ENCODE measurements at places on chromosomes 13 and 19.

DNA sequence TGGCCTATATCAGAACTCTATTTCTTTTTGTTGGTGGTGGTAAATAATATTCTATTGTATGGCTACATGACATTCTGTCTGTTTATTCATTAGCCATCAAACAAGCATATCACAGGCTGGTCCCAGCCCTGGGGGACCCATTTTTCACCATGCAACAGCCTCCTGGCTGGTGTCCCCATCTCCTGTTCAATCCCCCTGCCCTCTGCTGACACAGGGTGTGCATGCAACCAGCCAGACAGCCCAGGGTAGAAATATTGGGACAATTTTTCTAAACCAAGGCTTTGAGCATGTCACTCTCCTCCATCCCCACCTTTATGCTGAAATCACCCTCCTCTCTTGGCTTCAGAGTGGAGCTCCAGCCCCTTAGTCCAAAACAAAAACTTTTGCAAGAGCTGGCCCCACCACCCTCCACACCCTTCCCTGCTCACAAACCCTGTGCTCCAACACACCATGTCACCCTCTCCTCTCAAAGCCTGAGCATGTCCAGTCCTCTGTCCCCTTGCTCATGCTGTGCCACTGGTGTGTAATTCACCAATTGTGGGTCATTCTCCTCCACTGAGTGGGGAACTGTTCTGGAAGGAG is 153.0 kb upstream of the UQCRFS1 start:
- peak; percentile 1 for DNase-seq

GRCh38 chr19:13262450-13262849 is 112.2 kb downstream of the IER2 start:
- peak; percentile 52 for DNase-seq

DNA sequence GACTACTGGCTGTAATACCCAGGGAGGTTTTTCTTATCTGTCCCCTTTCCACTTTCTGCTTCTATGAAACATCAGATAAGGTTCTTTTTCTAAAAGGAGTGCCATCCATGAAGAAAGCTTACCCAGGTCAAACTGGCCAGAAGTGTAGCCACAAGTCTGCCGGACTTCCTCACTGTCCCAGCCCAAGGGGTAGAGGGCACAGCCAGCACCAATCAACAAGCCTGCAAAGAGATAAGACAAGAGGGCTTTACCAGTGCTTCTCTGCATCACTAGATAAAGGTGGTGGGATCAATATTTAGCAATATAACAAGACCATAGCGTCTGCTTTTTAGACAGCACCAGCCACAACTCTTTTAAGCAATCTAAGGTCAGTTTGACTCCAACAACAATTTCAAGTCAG is 224.7 kb downstream of the LHFPL6 start:
- DNase-seq: no peak

DNA sequence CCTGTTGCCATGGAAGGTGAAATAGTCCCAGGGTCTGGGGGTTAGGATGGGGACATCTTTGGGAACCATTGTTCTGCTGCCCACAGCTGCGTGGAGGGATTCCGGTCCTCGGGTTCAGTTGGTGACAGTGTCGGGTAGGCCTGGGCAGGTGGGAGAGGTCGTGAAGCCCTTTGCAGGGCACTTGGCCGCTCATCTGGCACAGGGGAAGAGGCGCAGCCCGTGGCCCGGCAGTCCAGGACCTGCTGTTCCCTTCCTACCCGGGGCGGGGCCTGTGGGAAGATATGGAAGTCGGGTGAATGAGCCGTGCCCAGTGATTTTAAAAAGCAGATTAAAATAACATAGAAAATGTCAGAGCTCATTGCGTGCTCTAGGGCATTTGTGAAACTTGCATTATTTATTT is 44.8 kb downstream of the KDM4B start:
- no peak for DNase-seq

- no peak for DNase-seq
These were observed at the start of gene IFNL1 for GRCh38 chr19:39296055-39296645. IFNL1 (plus strand) TSS chr19:39296407; CDS start chr19:39296422, 15 bp downstream.

- no peak for DNase-seq
These were observed 43.9 kb downstream of the ZNF331 start for GRCh38 chr19:53581871-53582279.

- no peak for DNase-seq
These were observed 60.8 kb downstream of the ALOX5AP start for GRCh38 chr13:30796132-30796572.

DNA sequence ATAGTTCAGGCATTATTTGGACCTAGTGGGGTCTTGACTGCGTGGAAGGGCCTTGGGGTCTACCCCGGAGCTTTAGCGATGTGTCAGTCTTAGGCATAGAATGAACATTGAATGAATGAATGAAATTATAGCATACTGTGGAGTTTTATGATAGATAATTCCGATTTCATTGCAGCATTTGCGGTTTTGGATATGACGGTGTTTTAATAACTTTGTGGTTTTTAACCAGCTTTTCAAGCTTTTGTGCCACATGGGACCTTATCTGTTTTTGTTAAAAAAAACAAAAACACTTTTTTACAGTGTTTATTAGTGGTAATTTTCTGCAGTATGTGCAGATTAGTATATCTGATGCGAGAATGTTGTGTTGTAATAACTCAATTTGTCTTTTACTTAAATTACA is 696 bp downstream of the NUP58 start:
- DNase-seq: no peak

- no peak for DNase-seq
These were observed 5.2 kb upstream of the STK24 start for GRCh38 chr13:98581971-98582702.

- DNase-seq: no peak
These were observed 16.5 kb downstream of the LSM4 start for GRCh38 chr19:18306209-18306887.

DNA sequence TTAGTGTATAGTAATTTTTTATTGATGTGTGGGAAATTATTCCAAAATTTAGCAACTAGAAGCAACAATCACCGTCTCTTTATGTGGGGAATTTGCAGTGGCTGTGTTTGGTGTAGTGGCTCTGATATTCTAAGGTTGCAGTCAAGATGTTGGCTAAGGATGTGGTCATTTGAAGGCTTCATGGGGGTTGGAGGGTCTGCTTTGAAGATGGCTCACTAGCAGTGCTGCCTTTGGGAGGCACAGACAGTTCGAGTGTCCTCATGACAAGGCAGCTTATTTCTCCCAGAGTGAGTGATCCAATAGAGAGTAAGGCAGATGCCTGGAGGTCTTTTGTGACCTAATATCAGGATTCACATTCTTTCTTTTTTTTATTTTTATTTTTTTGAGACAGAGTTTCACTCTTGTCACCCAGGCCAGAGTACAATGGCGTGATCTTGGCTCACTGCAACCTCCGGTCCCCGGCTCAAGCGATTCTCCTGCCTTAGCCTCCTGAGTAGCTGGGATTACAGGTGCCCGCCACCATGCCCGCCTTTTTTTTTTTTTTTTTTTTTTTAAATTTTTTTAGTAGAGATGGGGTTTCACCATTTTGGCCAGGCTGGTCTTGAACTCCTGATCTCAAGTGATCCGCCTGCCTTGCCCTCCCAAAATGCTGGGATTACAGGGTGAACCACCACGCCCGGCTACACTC is 8.7 kb downstream of the GPI start:
- DNase-seq: no peak

GRCh38 chr19:50932018-50932689 is 20.7 kb downstream of the KLK5 start:
- DNase-seq: no peak

GRCh38 chr13:97141097-97141496 is 81.0 kb upstream of the MBNL2 start:
- DNase-seq: no peak

- DNase-seq: no peak
These were observed 7.0 kb upstream of the TSC22D1 start for GRCh38 chr13:44583137-44583536.

DNA sequence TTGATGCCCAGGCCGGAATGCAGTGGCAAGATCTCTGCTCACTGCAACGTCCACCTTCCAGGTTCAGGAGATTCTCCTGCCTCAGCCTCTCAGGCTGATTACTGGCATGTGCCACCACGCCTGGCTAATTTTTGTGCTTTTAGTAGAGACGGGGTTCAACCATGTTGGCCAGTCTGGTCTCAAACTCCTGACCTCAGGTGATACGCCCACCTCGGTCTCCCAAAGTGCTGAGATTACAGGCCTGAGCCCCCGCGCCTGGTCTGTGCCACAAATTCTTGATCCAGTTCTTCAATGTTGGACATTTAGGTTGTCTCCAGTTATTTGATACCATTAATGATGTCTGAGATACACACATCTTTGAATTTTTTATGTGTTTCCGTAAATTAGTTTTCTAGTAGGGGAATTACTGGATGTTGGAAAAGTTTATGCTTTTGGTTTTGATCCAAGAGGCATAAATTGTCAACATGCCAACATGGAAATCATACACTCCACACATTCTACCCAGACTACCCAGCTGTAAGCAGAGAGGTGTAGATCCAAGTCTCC is 525 bp upstream of the COG3 start:
- no peak for DNase-seq

DNA sequence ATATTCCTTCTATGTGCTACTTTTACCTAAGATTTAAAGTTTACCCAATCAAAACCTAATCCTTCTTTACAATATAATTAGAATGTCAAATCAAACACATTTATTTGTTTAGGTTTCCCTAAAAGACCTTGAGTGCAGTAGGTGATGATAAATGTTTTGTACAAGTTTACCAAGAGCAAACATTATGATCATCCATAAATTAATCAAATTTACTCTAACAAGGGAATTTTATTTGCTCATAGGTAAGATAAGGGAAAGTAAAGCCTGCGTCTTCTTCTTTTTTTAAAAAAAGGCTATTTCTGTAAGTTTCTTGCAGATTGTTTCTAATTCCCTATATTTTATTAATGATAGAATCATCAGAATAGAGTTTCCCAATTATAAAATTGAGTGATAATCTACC is 48.0 kb upstream of the PCDH17 start:
- no peak for DNase-seq

- DNase-seq: no peak
These were observed 60.2 kb upstream of the RFC3 start for GRCh38 chr13:33757713-33758112.

DNA sequence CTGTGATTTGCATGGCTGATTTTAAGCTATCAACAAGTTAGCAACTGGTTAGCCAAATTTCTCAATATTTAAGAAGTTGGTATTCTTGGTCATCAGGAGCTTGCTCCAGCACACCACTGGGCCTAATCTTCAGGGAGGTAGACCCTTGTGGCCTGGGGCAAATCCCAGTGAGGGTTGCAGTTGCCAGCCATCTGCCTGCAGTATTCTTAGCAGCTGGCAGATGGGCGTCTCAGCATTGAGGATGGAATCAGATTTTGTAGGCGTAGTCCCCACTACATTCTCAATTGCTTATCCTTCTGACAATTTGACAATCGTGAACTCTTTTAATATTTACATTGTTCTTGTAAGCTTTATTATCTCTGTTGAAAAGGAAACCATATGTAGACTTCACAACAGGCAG is 1266.2 kb downstream of the SLITRK5 start:
- DNase-seq: no peak

DNA sequence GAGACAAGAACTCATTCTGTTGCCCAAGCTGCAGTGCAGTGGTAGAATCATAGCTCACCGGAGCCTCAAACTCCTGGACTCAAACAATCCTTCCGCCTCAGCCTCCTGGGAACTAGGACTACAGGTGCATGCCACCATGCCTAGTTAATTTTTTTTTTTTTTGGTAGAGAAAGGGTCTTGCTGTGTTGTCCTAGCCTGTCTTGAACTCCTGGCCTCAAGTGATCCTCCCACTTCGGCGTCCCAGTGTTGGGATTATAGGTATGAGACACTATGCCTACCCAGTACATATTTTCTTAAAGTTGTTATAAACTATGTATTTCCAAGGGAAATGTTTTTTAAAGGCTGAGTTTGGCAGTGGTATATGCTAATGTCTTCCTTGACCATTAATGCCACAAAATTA is 412.6 kb downstream of the KLF12 start:
- no peak for DNase-seq

DNA sequence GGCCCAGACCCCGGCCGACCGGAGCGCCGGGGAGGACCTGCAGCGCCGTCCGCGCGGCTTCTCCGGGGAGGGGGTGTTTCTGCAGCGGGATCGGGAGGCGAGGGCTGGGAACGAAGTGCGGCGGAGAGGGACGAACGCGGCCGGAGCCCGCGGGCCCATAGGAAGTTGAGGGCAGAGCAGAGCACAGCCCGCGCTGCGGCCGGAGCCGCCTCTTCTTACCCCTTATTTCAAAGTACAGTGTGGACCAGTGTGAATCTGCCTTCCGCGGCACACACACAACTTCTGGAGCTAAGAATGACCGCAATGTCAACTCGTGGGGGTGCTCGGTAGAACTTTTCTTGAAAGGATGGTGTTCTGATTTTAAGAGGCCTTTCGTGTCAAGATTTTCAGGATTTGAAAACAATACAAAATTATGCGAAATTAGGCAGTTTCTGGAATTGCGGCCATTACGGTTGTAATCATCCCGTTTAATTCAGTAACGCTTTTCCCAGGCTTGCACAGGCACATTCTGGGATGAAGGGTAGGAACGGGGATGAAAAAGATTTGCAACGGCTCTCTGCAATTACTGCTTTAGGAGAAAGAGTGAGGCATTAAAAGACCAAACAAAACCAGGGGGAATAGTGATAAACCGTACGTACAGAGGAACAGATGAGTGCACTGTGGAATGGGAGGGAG is 821 bp downstream of the TDRD3 start:
- peak; percentile 56 for DNase-seq

DNA sequence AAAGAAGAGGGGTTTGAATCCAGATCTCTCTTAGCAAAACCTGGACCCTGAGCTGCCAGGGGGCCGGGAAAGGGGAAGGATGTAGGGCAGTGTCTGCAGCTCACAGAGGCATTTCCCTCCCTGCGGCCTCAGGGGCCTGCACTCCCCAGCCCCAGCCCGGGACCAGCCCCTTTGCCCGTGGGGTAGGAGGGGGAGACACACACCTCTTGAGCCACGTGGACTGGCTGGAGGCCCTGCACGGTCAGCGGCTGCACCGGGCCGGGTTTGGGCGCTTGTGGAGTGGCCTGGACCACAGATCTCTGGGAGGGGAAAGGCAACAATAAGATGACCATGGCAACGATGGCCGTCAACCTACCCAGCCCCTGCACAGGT is 26.9 kb downstream of the RFX1 start:
- DNase-seq: no peak

DNA sequence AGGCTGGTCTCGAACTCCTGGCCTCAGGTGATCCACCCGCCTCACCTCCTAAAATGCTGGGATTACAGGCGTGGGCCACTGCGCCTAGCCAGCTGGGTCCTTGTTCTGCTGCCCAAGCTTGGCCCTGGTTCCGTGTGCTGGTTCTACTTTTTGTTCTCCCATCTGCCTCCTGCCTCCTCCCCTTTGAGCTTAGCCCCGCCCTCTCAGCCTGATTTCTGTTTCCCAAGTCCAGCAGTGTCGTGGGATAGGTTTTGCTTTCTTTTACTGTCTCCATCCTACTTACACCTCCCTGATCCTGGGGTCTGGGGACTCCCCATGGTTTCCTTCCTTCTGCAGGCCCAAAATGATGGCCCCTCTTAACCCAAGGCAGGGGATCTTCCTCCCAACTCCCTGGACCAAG is 2.4 kb downstream of the BLOC1S3 start:
- DNase-seq: no peak

- DNase-seq: no peak
These were observed 283.4 kb downstream of the DACH1 start for GRCh38 chr13:71583581-71583980.

GRCh38 chr19:16168465-16169081 is 4.8 kb downstream of the CIB3 start:
- no peak for DNase-seq

GRCh38 chr13:44760434-44760833 is 184.3 kb upstream of the TSC22D1 start:
- DNase-seq: no peak

GRCh38 chr13:40432018-40432978 is 234.1 kb downstream of the FOXO1 start:
- DNase-seq: no peak
